NCI-H524 treated with DMSO at 0.1 percent for 48 hours (cell line): ENCODE measurements at places on chromosomes 1 and 21.

DNA sequence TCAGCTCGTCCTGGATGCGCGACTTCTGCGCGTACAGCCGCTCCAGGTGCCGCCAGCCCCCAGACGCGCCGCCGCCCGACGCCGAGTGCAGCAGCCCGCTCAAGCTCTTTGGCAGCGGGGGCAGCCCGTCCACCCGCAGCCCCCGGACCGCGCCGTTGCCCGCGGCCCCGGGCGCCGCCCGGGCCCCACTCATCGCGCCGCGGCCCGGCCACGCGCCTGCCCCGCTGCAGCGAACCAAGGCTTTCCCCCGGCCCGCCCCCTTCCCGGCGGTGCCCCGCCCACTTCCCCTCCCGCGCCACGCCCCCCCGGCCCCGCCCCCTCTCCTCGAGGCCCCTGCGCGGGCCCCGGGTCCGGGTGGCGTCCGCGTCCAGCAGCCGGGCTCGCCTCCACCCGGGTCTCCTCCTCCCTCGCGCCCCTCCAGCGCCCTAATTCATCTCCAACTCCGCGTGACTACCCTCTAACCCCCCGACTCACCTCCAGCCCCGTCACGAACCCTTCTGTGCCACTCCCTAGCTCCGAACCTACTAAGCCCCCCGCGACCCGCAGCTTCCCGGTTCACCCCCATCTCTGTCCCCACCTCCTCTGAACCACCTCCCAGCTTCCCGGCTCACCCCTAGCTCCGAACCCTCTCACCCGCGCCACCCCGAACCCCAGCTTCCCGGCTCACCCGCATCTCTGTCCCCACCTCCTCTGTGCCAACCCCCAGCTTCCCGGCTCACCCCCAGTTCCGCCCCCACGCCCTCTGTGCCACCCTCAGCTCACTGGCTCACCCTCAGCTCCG, at the start of gene FAM89A:
Gene FAM89A (minus strand): TSS at position 236 of the 781 bp plus-strand sequence. CDS start 43 bp downstream, at position 193.
- DNase-seq, result no peak

DNA sequence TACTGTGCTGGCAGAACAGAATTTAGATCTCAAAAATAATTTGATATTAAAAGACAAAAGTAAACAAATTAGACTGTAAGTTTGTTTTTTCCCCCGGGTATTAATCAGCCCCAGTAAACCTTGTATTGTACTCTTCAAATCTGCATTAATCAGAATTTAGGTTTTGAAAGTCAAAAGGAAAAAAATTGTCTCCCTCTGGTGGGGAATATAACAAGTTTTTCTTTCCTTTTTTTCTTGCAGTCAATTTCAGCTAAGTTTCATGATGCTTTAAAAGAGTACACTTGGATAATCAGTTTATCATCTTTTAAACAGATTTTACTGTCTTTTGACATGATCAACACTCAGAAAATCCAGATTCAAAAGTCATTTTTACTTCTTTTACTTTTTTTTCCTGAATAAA, 134.5 kb upstream of the PKN2 start:
- no peak for DNase-seq

DNA sequence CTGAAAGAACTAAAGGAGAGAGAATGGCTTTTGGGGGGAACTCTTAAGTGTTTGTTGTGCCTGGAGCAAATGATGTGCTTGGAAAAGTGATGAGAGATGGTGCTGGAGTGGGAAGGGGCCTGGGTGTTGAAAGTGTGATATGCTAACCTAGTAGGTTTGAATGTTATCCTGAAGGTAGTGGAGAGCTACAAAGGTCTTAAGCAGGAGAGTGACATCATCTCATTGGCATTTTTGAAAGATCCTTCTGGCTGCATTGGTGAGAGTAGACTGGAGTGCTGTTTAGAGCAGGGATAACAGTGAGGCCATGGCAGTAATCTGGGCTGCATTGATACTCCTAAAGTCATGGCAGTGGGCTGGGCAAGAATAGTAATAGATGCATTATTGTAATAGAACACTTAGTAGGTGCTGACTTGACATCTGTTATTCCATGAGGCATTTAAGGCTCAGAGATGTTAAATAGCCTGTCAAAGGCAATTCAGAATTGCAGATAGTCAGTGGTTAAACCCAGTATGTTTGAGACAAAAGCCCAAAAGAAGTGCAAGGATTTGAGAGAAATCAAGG, 44.5 kb downstream of the MDM4 start:
- no peak for DNase-seq

DNA sequence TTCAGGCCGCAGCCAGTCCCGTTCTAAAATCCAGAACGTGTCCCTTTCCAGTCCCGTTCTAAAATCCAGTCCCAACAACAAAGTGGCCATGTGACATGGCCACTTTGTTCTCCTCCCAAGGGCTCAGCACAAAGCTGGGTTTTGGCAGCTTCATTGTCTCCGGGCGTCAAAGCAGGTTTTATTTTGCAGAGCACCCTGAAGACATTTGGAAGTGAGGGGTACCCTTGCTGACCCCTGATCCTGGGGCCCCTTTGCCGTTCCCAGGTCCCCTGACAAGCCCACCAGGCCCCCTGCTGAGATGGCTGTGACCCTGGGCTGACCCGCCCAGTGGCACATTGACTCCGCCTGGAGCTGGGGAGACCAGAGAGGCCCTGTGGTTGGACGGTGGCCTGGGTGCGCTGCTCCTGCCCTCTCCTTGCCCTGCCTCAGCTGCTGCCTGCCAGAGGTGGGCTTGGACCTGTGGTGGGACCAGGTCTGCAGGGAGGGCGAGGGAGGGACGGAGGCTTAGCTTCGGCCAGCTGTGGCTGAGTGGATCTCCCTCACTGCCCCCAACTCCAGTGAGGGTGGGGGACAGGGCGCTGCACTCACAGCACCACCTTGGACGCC, 4.3 kb downstream of the PFKL start:
- no peak for DNase-seq

GRCh38 chr1:167645140-167645541, 15.1 kb downstream of the RCSD1 start:
- no peak for DNase-seq

GRCh38 chr1:236128646-236129178, 13.6 kb upstream of the GPR137B start:
- no peak for DNase-seq

DNA sequence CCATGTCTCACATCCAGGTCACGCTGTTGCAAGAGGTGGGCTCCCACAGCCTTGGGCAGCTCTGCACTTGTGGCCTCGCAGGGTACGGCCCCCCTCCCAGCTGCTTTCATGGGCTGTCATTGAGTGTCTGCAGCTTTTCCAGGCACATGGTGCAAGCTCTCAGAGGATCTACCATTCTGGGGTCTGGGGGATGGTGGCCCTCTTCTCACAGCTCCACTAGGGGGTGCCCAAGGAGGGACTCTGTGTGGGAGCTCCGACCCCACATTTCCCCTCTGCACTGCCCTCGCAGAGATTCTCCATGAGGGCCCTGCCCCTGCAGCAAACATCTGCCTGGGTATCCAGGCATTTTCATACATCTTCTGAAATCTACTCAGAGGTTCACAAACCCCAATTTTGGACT, 219.4 kb downstream of the LRRC7 start:
- DNase-seq, result no peak

GRCh38 chr21:18907076-18907475, 503.5 kb upstream of the TMPRSS15 start:
- DNase-seq, result no peak

GRCh38 chr1:24720152-24720551, 25.1 kb upstream of the CLIC4 start:
- DNase-seq, result no peak

- no peak for DNase-seq
Measured at GRCh38 chr21:40936771-40937261, 89.9 kb upstream of the DSCAM start.

GRCh38 chr1:81702079-81702715, 98.5 kb upstream of the ADGRL2 start:
- DNase-seq, result no peak

DNA sequence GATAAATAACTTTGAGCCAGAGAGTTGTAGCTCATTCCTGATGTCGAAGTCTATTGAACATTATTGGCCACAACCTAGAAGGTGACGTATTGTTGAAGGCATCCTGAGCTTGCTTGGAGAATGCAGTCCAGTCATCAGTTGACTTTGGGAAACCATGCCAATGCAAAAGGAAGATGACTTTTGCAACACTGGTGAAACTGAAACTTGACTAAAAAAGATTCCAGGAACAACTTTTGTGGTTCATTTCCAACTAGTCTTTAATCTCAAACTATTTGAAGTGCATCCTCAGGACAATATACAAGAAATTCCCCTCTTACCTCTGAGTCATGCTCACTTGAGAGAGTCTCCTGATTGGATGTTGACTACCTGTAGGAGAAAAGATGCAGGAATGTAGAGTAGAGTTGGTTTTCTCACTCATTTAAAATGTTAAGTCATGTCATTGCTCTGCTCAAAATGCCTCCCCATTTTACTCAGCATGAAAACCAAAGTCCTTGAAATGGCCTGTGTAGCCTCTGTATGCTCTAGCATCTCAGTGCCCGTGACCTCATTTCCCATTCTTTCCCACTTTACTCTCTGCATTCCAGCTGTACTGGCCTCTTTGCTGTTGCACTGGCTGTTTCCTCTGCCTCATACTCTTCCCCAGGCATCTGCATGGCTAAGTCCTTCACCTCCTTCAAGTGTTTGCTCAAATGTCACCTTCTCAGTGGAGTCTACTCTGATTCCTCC, 24.4 kb upstream of the LEPR start:
- DNase-seq, result no peak

DNA sequence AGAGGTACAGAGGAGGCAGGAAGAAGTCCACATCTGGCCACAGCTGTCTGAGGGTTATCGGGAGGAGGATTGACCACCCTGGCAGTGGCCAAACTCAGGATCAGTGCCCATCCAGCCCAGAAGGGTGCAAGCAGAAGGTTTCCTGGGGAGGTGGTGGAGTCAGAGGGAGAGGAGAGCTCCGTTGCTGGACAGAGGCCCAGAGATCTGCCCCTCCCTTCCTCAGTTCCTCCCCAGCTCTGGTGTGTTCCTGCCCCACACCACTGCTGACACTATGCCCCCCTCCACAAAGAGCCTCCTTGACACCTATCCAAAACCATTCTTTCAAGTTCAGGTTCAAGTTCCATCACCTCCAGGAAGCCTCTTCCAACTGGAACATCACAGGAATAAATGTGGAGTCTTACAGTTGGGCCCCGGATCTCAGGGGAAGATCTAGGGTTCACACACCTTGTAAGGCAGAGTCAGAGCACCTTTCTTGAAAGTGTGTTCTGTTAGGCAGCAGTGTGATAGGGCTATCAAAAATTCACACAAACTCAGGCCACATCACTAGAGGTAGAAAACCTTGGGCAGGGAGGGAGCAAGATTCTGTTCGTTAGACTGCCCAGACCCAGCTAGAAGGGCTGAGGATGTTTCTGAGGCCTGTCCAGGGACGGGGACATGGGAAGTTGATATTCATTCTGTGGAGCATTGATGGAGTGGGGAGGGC, 7.4 kb downstream of the LDLRAD1 start:
- no peak for DNase-seq

GRCh38 chr1:29412591-29412990, 176.3 kb downstream of the PTPRU start:
- no peak for DNase-seq

DNA sequence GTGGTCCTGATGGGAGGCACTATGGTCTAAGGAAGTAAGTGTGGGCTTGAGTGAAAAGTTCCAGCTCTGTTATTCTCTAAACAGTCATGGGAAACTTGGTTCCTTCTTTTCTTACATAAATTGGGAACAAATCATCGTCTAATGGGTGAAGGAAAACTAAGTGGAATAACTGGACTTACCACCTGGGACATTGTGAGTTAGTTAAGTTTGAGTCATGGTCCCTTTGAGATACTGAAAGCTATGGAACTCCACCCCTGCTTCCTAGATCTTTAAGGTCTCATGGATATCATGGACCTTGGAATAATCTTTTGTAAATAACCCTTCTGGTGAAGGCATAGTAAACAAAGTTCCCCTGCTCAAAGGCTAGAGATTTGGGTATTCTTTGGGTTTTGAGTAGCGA, 16.1 kb upstream of the TXLNA start:
- no peak for DNase-seq

DNA sequence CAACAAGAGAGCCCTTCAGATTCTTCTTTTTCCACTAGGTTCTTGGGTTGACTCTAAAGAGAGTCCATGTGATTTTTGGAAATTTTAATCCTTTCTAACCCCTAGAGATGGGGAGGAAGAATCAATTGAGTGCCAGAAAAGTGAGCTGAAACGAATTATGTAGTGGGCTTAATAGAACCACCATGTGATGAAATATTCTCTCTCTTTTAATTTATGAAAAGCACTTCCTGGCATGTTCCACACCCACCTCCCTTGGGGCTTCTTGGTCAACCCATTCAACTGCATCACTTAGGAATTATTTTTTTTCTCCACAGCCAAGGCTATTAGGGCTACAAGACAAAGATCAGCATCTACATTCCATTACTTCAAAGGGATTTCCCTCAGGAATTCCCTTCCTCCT, 79.6 kb downstream of the ZC3H11B start:
- no peak for DNase-seq

DNA sequence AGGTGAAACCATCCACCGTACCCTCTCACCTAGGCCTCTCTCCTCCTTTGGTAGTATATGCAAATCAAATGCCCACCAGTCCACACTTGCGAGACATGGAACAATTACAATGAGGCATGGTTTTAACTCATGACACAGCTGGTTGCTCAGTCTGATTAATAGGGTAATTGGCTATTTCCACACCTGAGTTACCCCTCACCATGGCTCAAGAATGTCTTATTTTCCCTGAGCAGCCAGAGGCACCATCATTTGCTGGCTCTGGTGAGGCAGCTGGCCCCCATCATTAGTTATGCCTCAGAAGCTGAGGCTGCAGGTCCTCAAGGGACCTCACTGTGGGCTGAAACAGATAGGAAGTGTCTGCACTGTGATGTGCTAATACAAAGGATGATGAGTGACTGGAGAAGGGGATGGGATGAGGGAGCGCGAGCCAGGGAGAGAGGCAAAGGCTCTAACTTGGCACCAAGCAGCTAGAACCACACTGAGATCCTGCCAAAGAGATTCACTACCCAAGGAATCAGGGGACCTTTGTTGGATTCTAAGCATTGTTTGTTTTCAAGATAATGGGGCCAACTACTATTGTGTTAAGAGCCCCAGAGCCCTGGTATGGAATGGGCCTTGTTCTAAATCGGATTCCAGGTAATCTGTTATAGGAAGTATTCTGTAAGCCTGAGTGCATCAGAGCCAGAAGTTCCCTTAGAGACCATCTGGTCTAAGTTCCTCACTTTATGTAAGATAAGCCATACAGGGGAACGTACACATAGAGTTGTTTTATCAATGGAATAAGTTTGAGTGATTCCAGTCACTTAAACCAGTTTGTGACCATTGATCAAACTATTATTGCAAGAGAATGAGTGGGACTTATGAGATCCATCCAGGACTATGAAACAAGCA, 80.0 kb upstream of the CNTN2 start:
- no peak for DNase-seq

- DNase-seq, result peak; percentile 57
Measured at GRCh38 chr21:25689226-25689625, 45.5 kb downstream of the ATP5PF start.

- DNase-seq, result no peak
Measured at GRCh38 chr1:164780111-164780812, 221.3 kb downstream of the PBX1 start.

DNA sequence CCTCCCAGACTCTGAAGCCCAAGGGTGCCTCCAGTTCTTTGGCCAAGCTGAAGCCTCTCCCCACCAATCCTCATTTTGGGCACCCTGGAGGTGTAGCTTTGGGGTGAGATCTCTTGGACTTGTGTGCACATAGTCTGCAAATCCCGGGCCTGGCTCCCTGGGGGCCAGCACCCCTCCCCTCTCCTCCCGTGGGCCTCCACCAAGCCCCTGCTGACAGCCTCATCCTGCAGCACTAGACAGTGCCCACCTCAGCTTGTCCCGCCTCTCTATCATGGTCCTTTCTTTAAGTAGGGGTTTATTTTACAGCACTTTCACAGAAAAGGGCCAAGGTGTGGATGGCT, 3.2 kb downstream of the GJC2 start:
- DNase-seq, result no peak
